ENCODE measurements at places on chromosomes 13 and 19.

DNA sequence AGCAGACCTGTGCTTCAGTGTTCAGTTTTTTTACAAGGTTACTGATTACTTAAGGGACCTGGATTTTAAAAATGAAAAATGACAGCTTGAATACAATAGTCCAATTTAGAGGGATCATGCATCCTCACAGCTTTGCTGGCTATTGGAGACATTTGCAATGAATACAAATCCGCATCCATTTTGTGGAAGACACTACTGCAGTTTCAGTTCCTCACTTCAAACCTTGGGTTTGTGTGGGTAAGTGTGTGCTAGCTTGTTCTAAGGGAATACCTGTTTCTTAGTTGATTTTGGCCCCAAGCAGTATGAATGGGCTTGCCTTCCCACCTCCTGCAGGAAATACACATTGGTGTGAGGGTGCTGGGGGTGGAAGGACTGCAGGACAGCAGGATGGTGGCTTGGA, 222.4 kb downstream of the OLFM4 start:
- DNase-seq: no peak

- no peak for DNase-seq
Observed at GRCh38 chr19:57606931-57607330, 7.1 kb upstream of the ZNF134 start.

DNA sequence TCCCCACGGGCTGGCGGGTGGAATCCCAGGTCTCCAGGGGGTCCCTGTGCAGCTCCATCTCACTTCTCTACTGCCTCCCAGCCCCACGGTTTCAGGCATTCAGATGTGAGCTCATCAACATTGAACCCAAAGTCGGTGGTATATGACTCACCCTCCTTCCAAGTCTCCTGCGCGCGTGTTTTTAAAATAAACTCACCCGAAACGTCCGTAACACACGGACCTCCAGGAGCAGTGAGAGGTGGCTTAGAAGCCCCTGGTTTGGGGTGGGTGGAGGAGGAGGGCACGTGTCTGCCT, 14.0 kb upstream of the CRTC1 start:
- no peak for DNase-seq

- DNase-seq: no peak
Observed at GRCh38 chr13:61406275-61406674, 9.4 kb downstream of the PCDH20 start.

DNA sequence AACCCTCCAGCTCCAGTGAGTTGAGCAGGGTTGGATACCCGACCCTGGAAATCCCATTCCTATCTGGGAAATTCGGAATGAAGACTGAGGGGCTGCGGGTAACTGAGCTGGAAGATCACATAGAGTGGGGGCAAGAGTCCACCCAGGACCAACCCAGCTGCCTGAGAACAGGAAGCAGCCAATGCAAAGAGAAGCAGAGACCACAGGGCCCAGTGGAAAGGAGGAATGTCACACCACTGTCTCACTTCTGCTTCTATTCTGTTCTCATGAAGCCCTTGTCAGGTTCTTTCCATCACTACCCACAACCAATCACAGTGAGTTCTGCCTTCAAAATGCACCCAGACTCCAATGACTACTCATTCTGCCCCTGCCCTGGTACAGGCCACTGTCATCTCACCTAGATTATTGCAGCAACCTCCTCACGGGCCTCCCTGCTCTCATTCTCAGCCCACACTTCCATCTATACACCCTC, 15.3 kb downstream of the DYRK1B start:
- no peak for DNase-seq

DNA sequence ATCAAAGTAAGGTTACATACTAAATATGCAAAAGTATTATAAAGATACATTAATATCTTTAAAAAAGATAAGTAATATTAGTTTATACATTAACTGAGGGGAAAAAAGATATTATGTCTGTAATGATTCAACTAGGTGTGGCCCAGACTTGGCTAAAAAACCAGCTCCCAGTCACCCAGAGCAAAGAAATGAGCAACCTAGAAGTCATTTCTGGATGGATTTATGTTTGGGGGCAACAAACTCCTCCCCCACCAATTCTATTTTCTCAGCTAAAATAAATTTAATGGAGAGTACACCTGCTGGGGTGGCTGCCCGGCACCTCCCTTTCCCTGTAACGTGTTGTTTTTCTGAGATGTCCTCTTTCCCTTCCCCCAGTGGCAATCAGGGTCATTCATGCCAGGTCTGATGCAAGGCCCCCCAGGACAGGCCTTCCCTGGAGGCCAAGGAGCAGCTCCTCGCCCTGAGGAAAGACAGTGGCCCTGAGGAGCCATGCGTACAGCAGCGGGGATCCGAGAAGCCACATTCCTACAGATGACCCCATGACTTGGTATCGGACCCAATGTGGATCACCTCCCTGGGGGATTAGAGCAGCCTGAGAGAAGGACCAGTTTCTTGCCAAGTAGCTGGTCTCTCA, 78.6 kb upstream of the DOCK9 start:
- DNase-seq: no peak

DNA sequence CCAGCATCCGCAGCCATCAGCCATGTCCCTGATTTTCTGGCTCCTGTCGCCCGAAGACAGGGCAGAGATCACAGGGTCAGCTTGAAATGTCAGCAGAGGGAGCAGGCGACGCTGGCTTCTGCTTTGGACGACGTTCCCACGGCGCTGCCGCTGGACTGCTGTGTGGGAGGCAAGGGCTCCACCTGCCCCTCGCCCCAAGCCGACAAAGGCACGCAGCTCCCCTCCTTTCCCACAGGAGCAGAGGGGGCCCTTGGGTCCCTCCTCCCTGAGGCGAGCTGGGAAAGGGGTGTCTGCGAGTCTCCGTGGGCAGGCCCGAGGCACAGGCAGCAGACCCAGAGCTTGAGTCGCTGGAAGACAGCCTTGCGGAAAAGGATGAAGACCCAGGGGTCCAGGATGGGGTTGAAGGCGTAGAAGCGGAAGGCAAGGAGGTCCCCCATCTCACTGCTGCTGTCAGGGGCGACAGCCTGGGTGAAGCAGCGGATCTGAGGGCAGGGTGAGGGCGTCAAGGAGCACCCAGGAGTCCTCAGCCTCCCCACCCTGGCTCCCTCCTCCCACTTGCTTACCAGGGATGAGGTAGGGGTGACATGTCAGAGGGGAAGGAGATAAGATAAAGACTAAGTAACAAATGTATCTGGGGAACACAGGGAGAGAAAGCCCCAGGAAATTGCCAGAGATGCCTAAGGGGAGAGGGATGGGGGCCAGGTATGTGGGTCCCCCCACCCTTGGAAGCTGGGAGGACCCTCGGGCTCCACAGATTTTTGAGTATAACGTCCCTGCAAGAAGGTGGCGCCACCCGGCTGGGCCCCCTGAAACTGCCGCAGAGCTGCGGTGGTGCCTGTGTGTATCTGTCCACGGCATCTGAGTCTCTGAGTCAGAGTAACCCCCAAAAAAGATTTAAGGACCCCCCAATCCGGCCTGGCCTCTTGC, 3.4 kb downstream of the PTGIR start:
- no peak for DNase-seq

DNA sequence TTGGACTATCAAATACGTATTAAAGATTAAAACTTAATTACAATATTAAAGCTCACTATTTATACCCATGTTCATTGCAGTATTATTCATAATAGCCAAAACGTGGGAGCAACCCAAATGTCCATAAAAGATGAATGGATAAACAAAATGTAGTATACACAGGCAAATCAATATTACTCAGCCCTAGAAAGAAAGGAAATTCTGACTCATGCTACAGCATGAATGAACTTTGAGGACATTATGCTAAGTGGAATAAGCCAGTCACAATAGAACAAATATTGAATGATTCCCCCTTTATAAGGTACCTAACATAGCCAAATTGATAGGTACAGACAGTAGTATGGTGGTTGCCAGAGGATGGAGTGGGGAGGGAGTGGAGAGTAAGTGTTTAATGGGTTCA, 457.3 kb downstream of the FGF14 start:
- DNase-seq: no peak

- DNase-seq: peak; percentile 65
Observed at GRCh38 chr19:11963566-11964355, 1.1 kb upstream of the ZNF763 start.

DNA sequence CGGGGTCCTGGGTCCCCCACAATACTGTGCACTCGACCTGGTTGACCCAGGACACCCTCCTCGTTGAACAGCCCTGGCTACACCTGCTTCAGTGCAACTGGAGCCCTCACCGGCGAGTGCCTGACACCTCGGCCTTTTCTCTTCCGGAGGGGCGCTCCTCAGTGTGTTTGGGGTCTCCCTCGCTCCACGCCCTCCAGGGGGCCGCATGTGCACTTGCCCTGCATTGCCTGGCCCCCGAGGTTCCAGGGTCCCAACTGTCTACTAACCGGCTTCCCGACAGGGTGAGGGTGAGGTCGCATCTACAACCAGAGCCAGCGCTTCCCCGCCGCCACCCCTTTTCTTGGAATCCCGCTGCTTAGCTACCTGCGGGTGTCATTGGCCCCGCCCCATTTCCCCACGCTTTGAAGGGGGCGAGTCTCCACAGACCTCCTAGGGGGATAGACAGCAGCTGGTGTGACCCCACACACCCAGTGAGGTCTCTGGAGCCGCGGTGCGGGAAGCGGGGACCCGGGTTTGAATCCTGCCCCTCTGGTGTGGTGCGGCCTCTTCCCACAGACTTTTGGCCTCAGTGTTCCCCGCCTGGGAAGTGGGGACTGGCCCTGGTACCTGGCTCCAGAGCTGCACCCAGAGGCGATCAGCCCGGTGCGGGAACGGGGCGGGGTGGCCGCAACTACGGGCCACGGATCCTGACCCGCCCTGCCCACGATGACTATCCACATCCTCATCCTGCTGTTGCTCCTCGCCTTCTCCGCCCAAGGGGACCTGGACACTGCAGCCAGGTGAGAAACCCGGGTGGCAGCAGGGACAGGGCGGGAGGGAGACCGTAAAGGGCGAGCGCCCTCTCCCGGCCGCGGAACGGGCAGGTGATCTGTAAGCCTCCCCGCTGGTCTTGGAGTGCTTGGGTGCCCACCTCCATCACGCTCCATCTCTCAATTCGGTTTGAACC, at the start of gene ADM5:
ADM5 (plus strand) TSS at position 462 of the 946 bp plus-strand sequence; CDS start at position 706, 244 bp downstream.
- no peak for DNase-seq

DNA sequence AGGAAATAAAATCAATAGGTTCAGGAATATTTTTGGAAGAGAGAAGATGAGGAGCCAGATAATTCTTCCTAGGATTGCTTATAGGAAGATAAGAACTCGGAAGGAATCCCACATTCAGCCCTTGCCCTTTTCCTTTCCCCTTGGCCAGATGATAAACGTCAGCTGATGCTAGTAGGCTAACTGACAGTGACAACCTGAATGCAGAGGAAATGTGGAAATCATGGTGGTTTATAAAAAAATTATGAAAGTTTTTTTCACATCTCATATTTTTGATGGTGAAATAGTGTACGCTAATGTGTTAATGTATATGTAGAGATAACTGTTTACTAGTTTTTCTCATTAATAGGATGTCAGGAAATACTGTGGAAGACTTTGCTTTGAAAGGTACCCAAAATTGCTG, 56.9 kb downstream of the EDNRB start:
- DNase-seq: no peak

DNA sequence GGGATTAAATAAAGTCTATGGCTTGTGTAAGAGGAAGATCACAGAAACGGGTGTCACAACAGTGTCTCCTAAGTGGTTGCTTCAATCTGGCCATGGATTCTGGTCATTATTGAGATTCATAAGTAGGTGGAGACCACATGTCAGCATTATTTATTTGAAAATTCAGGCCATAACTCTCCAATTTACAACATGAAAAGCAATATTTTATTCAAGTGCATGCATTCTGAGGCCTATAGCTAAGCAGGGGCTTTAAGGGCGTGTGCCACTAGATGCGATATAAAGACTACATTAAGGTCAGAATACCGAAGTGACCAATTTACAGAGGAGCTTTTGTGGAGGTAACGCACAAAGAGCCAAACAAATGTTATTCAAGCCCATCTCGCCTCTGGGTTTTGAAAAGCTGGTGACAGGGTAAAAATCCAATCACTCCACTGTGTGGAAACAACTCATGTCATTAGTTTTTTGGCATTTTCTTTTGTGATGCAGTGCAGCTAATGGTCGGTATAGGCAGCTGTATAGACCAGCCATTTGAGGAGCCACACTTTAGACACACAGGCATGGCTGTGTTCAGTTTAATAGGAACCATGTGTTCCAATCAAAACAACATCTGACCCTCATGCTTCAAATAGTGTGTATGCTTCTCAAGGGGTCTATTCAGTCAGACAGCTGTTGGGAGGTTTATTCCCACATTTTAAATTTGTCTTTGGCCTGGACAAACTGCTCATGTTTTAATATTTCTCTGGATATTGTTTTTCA, 123.7 kb downstream of the KL start:
- no peak for DNase-seq
